Activated CD8-positive, alpha-beta memory T cell treated with anti-CD3 and anti-CD28 coated beads, Interleukin-2, amount 10 ng/mL, durations not matched to agents 7 days and 5 days (primary cell): ENCODE measurements at places on chromosomes 5 and 9. TPM values are rescaled to one million over a fixed set of nuclear protein-coding genes. Genes with fewer than 3 reads are reported as not detected.

Gene MARVELD2
- 0.26 TPM for total RNA-seq

Gene IL3
- total RNA-seq: 0.47 TPM

Gene IL17B
- not detected for total RNA-seq

Gene MEGF9
- total RNA-seq: 6.4 TPM

Gene C5orf58
- total RNA-seq: not detected

Gene LIFR
- not detected for total RNA-seq

Gene PCDHGA3
- 0.15 TPM for total RNA-seq

Gene PLCXD3
- total RNA-seq: not detected

Gene TUSC1
- not detected for total RNA-seq

Gene GDNF
- not detected for total RNA-seq
